ENCODE measurements at places on chromosomes 2 and 18.

DNA sequence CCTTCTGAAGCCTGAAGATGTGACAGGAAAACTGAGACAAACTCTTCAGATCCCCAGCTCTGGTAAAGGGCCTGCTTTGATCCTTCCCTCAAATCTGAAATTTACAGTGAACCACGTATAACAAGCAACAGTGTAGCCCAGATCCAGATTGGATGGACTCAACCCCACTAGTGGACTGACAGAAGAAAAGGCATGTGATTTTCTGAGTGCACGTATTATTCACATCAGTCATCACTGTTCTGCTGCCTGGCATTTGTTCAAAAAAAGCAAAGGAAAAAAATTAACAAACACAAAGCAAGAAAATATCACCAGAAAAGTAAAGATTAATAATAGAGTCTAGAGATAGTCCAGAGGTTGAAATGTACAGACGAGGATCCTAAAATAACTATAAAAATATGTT is 87.6 kb downstream of the CYRIA start:
- DNase-seq: no peak

GRCh38 chr18:24138409-24138788 is 463 bp upstream of the CABYR start:
- DNase-seq: no peak

DNA sequence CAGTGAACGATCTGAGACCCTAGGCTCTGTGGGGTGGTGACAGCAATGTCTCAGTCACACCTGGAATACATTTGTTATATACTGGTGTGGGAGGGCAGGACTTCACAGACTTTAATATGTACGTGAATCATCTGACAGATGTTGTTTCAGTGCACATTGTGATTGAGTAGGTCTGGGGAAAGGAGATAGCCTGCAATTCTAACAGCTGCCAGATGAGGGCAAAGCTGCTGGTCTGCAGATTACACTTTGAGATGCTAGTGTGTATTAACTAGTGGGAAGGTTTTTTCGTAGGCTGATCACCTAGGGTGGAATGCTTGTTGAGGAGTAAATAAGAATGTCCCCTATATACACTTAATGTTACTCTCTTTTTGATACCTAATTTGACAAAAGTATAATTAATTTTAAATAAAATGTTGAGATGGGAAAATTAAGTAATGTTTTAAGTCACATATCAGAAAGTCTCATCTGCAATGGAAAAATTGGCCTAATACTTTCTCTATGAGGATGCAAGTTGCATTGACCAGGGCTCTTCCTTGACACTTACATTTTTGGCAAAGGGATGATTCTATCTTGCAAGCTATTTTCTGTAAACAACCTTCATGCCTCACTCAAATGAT is 496.9 kb upstream of the HNMT start:
- peak; percentile 2 for DNase-seq

- DNase-seq: peak; percentile 5
Observed at GRCh38 chr2:195737511-195738325, 80.7 kb downstream of the SLC39A10 start.

DNA sequence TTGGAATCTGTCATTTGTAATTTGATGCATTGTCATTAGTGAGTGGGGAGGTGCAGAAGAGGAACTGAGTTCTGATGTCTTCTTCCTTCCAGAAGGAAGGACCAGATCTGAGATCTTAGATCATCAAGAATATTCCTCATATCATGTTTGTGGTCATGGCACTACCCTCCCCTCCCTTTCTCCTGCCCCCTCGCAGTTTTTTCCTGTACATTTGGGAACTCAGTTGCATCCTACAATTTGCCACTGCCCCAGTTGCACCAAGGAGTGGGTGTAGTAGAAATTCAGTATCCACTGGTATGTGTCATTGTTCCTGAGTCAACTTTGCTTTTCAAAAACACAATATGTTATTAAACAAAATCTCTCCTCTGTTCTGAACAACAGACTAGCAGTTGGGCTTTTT is 26.6 kb upstream of the ACVR1 start:
- DNase-seq: peak; percentile 48

DNA sequence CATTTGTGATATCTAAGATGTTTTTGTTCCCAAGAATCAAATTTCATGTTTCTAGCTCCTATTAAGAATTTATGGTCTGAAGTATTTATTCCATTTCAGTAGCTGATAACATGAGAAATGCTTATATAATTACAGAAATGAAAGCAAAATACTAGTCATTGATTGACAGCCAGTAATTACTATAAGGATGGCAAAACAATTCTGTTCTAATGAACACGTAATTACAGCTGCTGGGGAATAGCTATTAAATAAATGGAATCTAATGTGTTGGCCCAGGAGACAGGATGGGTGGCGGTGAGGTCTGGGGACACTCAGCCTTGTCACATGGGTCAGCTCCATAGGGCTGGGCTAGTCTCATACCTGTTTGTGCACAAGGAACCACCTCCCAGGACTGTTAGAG is 263.5 kb downstream of the FHOD3 start:
- DNase-seq: no peak

- no peak for DNase-seq
Observed at GRCh38 chr18:3877678-3878077, 427.7 kb downstream of the TGIF1 start.

- peak; percentile 97 for DNase-seq
Observed at GRCh38 chr18:25650201-25650941, 298.4 kb upstream of the ZNF521 start.
